ENCODE measurements at places on chromosomes 4 and X.
A peak's percentile ranks its signal among the peaks of the same experiment; 100 is the strongest.

DNA sequence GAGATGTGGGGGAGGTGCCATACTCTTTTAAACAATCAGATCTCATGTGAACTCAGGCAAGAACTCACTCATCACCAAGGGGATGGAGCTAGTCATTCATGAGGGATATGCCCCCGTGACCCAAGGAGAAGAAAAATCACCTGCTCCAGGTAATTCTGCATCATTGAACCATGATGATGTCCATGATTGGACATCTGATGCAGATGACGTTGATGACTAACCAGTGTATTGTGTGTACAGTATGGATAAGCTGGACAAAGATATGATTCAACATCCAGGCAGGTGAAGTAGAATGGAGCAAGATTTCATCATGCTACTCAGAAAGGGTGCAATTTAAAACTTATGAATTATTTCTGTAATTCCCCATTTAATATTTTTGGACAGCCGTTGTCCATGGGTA, 286.4 kb upstream of the SMIM31 start:
- DNase-seq, result peak; percentile 91

DNA sequence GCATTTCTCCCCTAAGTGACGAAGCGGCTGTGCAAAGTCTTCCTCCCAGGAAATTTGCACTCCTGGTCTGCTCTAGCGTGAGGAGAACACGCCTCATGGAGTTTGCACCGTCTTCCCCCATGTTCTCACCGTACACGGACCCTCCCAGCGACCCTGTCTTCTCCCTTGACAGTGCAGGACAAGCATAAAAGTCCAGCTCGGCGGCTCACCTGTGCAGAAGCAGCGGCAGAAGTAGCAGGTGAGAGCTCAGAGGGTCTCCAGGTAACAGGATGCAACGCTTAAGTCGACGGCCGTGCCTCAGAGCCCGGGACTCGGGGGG, 314 bp downstream of the P2RY8 start:
- DNase-seq, result no peak

DNA sequence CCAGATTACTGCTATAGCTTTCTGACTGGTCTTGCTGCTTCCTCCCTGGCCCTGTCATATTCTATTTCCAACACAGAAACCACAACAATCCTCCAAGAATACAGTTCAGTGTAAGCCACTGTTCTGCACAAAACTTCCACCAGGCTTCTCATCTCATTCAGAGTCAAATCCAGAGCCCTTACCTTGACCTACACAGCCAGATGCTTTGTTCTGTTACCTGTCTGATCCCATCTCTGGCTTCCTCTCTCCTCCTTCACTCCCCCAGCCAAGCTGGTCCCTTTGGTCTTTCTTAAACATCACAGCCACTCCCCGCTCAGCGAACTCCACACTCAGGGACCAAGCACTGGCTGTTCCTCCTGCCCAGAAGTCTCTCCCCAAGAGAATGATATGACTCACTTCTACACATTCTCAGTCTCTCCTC, 84.8 kb upstream of the BMP2K start:
- no peak for DNase-seq

- no peak for DNase-seq
Observed at GRCh38 chr4:85632981-85633380, 158.0 kb downstream of the ARHGAP24 start.

DNA sequence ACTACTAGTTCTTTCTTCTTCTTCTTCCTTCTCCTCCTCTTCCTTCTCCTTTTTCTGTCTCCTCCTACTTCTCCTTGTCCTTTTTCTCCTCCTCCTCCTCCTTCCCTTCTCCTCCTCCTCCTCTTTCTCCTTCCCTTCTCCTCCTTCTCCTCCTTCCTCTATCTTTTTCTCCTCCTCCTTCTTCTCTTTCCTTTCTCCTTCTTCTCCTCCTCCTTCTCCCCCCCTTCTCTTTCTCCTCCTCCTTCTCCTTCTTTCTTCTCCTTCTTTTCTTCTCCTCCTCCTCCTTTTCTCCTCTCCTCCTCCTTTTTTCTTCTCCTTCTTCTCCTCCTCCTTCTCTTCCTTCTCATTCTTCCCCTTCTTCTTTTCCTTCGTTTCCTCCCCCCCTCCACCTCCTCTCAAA, 21.8 kb upstream of the NAP1L5 start:
- no peak for DNase-seq

DNA sequence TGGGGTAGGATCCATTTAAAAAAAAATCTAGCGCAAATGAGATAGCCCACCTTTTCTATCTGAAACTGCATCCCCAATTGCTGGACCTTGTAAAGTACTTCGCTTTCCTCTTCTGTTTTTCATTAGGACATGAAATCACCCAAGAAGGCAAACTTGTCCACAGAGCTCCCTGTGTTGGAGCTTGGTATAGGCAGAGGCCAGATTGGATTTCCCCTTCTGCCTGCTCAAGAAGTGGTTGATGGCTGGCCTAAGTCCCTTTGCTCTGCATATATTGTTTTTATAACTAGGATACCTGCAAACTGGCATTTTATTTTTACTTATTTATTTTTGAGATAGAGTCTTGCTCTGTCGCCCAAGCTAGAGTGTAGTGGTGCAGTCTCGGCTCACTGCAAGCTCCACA, 28.4 kb downstream of the RNF4 start:
- no peak for DNase-seq

DNA sequence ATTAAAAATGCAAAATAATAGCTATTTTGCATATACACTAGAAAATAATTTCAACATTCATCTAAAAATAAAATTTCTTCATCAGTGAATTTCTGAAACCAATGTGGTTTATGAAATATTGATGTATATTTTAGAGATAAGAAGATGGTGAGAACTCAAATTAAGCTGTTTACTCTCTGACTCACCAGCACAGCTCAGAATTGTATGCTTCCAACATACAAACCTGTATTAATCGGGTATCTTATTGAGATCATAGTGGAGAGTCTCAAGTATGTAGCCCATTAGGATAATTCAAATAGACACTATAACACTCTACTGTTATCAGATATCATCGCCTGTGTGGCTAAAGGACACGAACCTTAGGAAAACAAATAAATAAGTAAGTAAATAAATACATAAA, 899.5 kb upstream of the INTU start:
- peak; percentile 64 for DNase-seq

- no peak for DNase-seq
Observed at GRCh38 chr4:110793381-110793801, 170.5 kb upstream of the PITX2 start.

- peak; percentile 7 for DNase-seq
Observed at GRCh38 chr4:152479428-152480026, 56.4 kb downstream of the FBXW7 start.

Data from DMS53 (cell line).